Cardiac fibroblast (primary cell): ENCODE measurements at places on chromosomes 5 and 9.
A peak's percentile ranks its signal among the peaks of the same experiment; 100 is the strongest.

DNA sequence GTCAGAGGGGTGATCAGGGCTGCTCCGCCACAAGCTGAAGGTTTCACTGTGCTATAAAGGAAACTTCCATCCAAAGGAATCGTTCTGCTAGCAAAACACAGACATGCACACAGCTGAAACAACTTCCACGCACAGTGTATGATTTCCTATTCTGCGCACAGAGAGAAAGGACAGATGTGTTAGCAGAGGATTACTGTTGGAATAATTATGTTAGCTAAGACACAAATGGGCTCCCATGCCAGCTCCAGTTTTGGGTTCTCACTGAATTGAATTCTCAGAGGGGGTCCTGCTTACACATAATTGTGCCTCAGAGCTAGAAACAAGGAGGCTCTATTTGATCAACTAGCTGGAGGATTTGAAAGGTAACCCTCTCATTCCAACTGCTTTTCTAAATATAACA is 352.4 kb downstream of the IRX2 start:
- DNase-seq = no peak

- DNase-seq = peak; percentile 63
Measured at GRCh38 chr9:35616681-35617459, 1.3 kb downstream of the CD72 start.

- no peak for DNase-seq
Measured at GRCh38 chr5:153641183-153641688, 150.8 kb downstream of the GRIA1 start.

DNA sequence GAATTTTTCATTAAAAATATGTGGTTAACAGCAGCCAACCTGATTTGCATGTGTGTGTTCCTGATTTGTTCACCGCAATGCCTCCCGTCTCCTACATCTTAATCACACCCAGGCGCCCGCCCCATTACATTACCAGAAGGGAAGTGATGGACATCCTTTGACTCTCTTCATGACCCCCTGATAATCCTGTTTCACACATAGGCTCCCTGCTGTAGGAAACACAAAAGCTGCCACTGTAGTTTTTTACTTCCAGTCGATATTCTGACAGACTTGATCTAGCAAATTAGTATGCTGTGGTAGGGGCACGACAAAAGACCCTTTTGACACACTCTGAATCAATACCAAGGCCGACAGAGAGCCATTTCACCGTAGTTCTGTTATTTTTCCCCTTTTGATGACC is 287.8 kb upstream of the ISL1 start:
- DNase-seq = no peak
